ENCODE measurements at places on chromosomes 5 and 9.
A peak's percentile ranks its signal among the peaks of the same experiment; 100 is the strongest.

GRCh38 chr9:114779352-114779845 is 26.4 kb downstream of the TNFSF15 start:
- no peak for DNase-seq

GRCh38 chr9:126838055-126838811 is 22.2 kb upstream of the ZBTB34 start:
- no peak for DNase-seq

GRCh38 chr5:61330845-61331406 is 1.1 kb upstream of the ZSWIM6 start:
- peak; percentile 73 for DNase-seq

DNA sequence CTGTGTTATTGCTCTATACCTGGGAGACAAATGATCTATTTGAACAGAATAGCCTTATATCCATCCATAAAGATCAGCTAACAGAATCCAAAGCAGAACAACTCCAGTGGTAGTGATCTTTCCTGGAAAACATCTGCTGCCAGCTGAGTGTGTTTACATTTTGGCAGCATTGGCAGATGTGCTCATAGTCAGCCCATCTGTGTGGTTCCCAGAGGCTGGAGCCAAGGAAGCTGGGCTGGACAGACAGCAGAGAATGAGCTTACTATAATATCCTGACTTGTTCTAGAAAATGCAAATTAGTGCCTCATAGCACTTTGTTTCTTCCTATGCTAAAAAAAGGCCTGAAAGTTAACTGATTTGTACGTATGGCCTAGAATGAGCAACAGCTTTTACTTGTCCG is 99.7 kb downstream of the ST8SIA4 start:
- no peak for DNase-seq

- peak; percentile 87 for DNase-seq
Observed at GRCh38 chr9:131668439-131669268, 71.2 kb downstream of the RAPGEF1 start.

DNA sequence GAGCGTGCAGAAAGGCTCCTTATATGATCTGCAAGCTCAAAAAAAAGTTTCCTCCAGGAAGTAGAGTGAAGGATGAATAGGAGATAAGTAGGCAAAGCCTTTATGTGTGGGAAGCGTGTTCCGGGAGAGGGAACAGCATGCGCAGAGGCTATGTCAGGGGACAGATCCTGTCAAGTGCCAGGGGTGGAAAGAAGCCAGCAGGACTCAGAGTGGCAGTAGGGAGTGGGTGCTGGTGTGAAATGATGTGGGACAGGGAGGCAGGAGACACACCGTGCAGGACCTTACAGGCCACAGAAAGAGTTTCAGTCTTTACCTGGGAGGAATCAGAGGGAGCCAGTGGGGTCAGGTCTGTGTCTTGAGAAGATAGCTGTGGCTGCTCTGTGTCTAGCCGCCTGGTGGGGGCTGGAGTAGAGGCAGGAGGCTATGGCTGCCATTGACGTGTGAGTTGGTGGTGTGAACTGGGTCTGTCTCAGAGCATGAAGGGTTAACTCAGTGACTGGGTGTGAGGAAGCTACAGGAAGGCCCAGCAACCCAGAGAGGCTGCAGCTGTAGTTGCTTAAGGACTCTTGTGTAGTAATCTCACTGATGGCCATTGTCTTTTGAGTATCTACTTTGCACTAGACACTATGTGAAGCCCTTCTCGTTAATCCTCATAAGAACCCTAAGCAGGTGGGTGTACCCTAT is 71.3 kb downstream of the PPARGC1B start:
- no peak for DNase-seq

DNA sequence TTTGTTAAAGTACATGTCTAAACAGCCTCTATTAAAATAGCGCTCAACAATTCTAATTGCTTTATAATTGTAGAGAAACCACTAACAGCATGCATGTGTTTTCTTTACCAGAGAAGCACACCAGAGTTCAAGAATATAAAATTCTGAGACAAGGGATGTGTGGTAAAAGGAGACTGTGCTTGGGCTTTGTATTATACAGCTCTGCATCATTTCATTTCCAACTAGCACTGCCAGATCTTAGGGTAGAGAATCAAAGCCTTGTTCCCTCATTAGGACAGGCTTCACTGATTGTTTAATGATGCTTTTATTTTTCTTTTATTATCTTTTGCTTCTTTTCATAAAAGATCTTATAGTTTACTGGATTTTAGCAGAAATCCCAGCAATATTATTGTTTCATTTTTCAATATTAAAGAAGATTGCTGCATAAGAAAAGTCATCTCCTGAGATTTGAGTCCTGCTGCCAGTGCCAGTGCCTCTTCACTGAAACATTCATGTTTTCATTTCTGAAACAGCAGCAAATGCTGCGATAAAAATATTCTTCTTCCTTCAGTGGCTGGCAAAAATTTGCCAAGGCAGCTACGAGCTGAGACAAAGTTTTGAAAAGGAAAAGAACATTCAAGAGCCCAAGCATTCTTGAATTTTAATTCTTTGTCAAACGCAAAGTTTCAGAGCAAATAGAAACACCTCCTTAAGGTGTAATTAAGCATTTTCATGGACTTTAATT is 491.0 kb upstream of the PIK3R1 start:
- DNase-seq: no peak

- DNase-seq: no peak
Observed at GRCh38 chr5:156053056-156053455, 273.9 kb upstream of the SGCD start.

GRCh38 chr5:36056422-36056821 is 10.3 kb downstream of the UGT3A2 start:
- DNase-seq: no peak

- no peak for DNase-seq
Observed at GRCh38 chr5:103224894-103225246, 33.7 kb upstream of the MACIR start.

DNA sequence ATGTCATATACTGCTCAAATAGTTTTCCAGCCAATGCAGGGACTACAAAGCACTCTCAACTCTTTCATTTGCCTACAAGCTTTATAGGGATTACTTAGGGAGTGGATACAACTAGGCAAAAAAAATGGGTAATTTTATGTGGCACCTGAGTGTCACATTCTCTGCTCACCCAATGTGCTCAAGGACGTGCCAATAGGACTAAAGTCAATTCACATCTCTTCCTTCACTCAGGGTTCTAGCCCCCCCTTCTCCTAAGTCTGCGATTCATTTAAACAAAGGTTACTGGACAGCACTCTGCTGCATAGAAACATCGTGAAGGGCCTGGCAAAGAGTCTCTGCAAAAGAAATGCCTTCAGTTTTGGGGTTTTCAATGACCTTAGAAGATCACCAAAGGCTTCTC is 142.3 kb downstream of the TSSK1B start:
- DNase-seq: no peak

GRCh38 chr9:5536684-5537083 is 26.4 kb downstream of the PDCD1LG2 start:
- DNase-seq: no peak

DNA sequence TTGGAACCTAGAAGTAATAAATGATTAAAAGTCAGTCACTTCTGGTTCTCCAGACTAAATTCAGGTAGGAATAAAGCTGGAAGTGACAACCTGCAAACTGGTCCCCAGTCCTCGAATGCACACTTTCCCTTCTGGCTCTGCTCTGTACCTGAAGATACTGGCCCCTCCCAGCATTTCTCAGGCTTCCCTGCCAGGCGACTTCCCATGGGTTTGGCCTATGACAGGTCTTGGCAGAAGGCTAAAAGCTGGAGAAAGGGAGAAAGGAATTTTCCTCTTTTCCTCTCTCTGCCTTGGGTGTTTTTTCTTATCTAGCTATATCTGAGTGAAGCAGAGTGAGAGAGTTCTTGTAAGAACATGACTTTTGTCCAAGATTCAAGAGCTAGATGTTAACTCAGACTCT is 1005.7 kb downstream of the DTWD2 start:
- no peak for DNase-seq

DNA sequence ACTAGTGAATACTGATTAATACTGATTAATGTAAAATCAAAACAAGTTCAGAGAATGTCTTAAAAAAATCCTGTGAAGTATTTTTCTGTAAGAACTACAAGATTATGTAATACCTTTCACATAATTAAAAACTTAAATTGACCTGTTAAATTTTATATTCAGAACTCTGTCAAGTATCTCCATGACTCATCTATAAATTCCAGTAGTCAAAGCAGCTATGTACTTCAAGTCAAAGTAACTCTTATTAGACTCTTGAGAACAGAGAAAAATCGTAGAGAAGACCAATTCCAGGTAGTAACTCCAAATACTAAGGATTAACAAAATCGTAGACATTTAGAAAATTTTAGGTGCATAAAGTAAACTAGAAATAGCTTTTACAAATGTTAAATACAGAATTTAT is 77.1 kb downstream of the HOMER1 start:
- no peak for DNase-seq

DNA sequence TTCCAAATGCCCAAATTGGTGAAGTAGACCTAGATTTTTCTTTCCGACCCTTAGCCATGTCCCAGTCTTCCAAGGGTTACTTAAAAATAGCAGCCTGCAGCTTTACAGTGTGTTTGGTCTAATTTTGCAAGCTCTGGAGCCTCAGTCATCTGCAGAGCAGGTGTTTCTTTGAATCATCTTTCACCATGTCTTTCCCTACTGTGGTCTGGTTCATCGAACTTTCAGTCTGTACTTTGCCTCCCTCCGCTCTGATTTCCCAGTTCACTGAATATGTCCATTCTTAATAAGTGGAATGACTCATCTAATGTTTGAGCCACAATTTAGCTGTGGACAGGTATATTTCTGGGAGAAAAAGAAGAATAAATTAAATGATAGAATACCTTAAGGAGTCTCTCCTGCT is 1060.7 kb downstream of the EFNA5 start:
- no peak for DNase-seq

DNA sequence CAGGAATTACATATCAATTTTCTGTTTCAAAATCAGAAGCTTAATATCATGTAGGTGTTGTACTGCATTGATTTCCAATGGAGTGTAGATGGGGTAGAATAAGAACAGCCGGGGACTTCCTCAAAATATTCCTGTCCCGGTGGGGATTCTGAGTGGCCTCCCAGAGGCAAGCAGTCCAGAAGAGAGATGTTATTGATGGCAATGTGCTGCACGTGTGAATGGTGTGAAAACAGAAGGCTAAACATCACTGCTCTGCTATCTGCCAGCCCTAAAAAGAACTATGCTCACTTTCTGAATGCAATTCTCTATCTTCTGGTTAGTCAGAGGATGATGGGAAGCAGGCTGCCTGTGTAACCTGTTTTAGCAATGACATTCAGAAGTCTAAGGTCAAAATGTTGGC is 91.0 kb upstream of the CKMT2 start:
- DNase-seq: no peak
